Pancreas (tissue), 10 donors: ENCODE measurements at places on chromosomes 6 and 20. TPM values are rescaled to one million over a fixed set of nuclear protein-coding genes. Genes with fewer than 3 reads are reported as not detected.

PRRT1 gene
- 5.8 TPM for polyA plus RNA-seq

KCNK16 gene
- polyA plus RNA-seq: 18.7 TPM

TXLNB gene
- polyA plus RNA-seq: 0.08 TPM

MDFI gene
- polyA plus RNA-seq: 5.6 TPM

DNA sequence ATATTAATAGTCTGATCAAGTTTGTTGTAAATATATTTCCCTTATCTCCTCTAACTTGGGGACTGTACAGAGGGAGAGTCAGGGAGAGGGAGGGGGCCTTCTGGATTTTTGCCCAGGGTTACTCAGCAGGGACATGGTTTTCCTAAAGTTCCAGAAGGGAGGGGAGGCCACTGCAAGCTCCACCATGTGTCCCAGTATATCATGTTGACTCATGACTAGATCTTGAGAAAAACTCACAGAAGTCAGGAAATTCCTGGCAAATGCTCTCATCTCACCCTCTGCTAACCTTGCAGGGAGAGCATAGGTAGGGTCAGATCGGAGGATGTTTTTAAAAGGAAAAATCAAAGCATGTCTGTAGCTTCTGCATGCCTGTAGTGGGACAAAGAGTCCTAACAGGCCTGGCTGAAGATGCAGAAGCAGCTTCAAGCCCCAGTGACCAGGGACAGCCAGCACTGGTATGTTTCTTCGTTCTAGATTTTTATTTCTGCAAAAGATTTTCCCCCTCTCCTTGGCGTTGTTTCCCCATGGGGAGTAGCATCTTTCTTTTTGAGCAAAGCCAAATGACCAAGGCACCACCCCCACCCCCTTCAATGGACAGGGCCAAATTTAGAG lies 272.9 kb upstream of the SUPT3H start:
- no peak for DNase-seq

SUMO4 gene
- not detected for polyA plus RNA-seq

ZKSCAN3 gene
- polyA plus RNA-seq: 1.2 TPM

DNA sequence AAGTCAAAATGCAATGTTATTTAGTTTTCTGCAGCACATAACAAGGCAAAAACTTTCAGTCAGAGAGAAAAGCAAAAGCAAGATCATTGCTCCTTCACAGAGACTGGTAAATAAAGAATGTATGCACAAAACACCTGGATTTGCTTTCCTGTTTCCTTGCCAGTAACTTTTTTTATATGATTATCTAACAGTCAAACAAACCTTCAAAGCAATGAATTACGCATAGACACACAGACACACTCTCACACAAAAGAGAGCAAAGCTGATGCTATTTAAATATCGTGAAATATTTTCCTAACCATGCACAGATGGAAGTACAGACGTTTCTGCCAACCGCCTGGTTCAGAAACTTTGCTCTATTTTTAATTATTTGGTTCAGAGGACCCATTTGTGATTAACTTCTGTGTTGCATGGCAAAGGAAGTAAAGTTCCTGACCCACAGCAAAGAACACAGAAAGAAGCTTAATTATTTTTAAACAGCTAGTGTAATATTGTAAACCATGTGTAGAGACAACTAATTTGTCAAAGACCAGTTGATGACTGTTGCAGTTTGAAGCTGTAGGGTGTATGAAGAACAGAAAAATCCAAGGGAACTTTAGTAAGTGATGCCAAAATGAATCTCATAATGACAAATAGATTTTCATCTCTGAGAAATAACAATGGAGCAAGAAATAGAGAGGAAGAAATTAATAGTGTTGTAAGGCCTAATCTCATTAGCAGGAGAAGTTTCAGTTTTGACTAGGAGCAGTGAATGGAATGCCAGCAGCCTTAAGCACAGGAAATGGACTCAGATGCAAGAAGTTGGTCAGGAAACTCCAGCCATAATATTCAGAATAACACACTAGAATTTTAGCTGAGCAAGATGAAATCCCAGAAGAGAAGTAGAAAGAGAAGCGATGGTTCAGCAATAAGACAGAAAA lies 24.1 kb downstream of the ATXN1 start:
- no peak for DNase-seq

GRCh38 chr20:5557123-5557522 lies 193.1 kb upstream of the SHLD1 start:
- DNase-seq: no peak

LAMP5 gene
- not detected for polyA plus RNA-seq

APCDD1L gene
- polyA plus RNA-seq: 0.27 TPM

DNA sequence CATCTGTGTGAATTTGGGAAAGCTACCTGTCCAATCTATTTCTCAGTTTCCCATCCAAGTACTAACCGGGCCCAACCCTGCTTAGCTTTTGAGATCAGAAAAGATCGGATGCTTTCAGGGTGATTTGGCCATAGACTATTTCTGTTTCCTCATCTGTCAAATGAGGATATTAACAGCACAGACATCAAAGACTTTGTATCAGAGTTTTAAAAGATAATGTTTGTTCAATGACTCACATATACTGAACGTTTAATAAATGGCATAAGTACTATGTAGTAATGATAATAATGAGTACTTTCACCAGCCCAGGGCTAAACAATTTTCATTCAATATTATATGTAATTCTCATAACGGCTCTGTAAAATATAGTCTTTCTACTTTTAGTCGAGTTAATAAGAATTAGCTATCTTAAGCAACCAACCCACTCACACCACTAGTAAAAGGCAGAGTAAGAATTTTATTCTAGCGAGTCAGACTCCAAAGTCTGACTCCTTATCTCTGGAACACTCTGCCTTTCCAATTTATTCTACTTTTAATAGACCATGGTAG lies 216.5 kb downstream of the ARHGAP18 start:
- DNase-seq: no peak

DNA sequence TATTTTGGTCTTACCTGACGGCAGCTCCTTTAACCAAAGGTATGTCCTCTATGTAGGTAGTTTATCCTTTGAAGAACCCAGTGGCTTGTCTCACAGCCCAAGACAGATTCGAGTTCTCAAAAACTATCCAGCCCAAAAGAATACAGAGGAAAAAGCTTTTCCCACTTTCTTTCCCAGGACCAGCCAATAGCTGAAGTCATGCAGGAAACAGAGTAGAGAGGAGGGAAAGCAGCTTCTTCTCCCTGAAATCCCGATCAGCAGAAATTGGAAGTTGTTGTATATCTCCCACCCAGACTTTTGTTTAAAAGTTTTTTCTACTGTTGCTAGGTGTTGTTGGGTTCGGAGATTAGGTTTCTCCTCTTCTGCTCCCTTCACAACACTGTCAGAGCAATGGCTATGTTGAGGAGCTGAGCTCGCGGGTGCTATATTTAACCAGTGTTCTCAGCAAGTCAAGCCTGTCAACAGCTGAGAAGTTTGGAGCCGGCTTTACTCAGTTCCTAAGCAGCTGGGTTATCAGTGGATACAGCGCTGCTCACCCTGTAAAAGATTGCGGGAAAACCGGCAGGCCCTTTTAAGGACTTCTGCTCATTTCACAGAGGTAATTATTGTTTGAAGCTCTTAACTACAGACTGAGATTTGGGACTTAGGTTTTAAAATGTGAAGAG lies at the start of gene FILIP1:
FILIP1 (minus strand) TSS at position 401 of the 665 bp plus-strand sequence. CDS start 78,828 bp downstream, outside the sequence.
- DNase-seq: no peak

DNA sequence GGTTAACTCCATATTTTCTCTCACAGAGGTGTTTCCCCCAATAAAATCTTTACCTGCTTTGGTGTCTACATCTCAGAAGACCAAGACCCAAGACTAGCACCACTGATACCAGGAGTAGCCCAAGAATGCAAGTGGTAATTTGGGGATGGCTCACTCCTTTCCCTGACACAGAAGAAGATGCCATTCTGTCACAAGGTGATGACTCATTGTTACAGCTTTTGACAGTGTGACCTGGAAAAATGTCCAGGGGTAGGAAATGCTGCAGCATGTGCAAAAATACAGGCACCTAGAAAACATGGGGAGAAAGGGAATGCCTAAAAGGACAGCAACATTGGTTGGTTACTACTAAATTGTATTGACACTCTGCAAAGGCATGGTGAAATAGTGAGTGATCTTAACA lies 254.0 kb upstream of the GJE1 start:
- DNase-seq: no peak

- no peak for DNase-seq
These were observed 514.3 kb upstream of the CITED2 start for GRCh38 chr6:139888681-139889122.

RUNX2 gene
- 0.21 TPM for polyA plus RNA-seq

SAMD3 gene
- polyA plus RNA-seq: 1.2 TPM

DNA sequence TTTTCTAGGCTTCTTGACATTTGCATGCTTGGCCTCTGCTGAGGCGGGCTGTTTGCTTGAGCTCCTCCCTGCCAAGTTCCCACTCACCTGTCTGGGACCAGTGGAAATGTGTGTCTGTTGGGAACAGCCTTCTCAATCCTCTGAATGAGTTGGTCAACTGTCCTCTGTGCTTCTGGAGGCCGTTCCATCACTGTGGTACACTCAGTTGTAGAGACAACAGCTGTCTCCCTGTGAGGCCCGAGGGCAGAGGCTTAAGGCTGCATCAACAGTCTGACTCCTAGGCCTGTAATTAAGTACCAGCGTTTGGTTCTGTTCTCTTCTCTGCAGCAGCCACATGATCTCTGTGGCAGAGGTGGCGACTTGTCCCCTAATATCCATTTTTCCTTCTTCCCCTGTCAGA lies 110.9 kb downstream of the CDC5L start:
- no peak for DNase-seq

- DNase-seq: no peak
These were observed 15.0 kb downstream of the TRAPPC3L start for GRCh38 chr6:116530436-116530835.

- no peak for DNase-seq
These were observed 51.9 kb downstream of the GRM4 start for GRCh38 chr6:34093854-34094430.

DNA sequence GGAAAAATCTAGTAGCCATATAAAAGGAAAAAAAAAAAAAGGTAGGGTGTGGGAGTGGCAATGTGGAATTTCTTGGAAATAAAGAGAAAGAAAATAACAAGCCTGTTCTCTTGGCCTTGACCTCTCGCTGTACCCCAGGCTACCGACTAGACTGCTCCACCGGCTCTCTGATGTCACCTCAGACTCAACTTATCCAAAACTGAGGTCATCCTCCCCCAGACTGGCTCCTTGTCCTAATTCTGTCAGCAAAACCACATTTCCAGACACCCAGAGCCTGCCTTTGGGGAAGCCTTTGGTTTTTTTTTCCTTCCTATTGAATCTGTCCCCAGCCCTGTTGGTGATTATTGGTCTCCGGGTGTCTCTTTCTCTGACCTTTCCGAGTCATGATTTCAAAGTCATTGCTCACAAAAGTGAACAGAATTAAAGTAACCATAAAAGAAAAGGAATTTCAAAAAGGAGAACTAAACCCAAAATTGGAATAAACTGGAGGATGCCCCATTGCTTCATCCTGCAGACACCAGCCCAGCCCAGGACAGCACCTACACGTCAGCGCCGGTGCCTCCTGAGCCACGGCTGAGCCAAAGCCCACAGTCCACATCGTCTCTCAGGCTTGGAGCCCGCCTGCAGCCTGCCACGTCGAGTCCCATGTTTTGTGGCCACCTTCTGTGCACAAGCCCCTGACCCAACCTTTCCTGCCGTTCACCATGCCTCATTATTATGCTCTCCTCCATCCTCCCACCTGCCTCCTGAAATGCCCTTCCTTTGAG lies 170.7 kb downstream of the MYLK4 start:
- DNase-seq: no peak

RNF182 gene
- 0.34 TPM for polyA plus RNA-seq

HLA-DRA gene
- 19.3 TPM for polyA plus RNA-seq

- DNase-seq: no peak
These were observed 87.4 kb upstream of the FOXQ1 start for GRCh38 chr6:1224514-1224913.

CGAS gene
- 0.84 TPM for polyA plus RNA-seq

GRCh38 chr20:25013478-25014380 lies 21.2 kb upstream of the APMAP start:
- no peak for DNase-seq

- peak; percentile 68 for DNase-seq
These were observed 54.5 kb upstream of the DACT2 start for GRCh38 chr6:168374051-168374502.

GABRR1 gene
- not detected for polyA plus RNA-seq

GPX6 gene
- polyA plus RNA-seq: not detected

GRCh38 chr20:37192137-37192854 lies 12.9 kb upstream of the MROH8 start:
- peak; percentile 88 for DNase-seq

GRCh38 chr6:147693181-147693580 lies 184.7 kb downstream of the SAMD5 start:
- no peak for DNase-seq

ZBTB9 gene
- 3.6 TPM for polyA plus RNA-seq

- DNase-seq: no peak
These were observed 217.5 kb upstream of the SUPT3H start for GRCh38 chr6:45595010-45595851.

POM121L2 gene
- polyA plus RNA-seq: not detected

GRCh38 chr6:13708736-13709135 lies 2.9 kb downstream of the RANBP9 start:
- no peak for DNase-seq

- peak; percentile 4 for DNase-seq
These were observed 248.8 kb downstream of the TAF4 start for GRCh38 chr20:61816606-61817460.

IL17A gene
- not detected for polyA plus RNA-seq

DNA sequence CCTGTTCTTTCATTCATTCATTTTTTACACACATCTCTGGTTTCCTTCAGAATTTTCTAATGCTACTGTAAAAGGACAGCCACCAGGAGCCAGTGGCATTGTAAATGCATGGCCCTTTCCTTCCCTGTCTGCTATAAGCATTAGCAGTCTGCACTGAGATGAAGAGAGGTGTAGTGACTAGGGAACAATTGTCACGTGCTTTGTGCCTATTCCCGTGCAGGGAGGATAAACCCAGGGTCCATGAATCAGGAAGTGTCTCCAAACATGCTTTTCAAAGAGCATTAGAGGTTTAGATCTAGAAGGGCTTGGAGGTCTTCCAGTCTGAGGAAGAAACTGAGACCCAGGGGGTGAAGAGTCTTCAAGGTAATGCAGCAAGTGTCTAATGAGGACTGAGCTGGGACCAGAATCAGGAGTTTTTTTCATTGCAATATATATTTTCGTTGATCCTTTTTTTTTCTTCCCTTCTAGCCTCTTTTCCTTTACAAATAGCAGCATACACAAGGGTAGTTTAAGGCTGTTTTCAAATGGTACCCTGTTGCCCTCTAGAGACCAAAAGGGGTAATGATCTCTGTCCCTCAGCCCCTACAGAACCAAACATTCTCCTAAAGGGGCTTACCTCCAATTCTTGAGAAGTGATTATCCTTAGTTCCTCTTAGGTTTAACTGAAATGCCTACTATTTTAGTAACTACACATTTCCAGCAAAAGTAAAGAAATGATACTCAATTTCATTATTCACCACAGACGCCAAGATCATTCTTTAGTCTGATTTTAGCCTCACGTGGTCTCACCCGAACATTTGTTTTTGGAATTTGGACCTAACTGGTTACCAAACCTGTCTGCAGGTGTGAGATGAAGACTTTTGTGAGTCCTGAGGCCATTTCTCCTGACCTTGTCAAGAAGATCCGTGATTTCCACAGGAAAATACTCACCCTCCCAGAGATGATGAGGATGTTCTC lies 6.6 kb downstream of the TRIM15 start:
- no peak for DNase-seq

GRCh38 chr6:74942130-74942529 lies 263.7 kb downstream of the COL12A1 start:
- DNase-seq: no peak
